ENCODE measurements at places on chromosomes 5 and 9. TPM values are rescaled to one million over a fixed set of nuclear protein-coding genes. Genes with fewer than 3 reads are reported as not detected.

DNA sequence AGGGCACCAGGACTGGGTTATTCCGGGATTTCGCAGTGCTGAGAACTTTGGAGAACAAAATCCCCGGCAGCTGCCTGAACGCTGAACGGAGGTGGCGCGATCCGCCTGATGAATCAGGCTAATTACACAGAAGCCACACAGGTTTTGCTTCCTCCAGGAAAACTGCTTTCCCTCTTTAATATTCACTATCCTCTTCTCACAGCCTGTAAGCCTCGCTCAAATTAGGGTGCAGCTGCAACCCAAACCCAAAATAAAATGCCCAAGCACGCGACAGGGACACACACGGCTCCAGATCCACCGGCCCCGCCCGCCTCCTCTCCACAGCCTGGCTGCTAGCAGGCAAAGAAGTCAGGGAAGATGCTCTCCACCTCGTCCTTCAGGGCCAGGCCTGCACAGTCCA is 6.0 kb downstream of the SOHLH1 start:
- DNase-seq, result no peak

DNA sequence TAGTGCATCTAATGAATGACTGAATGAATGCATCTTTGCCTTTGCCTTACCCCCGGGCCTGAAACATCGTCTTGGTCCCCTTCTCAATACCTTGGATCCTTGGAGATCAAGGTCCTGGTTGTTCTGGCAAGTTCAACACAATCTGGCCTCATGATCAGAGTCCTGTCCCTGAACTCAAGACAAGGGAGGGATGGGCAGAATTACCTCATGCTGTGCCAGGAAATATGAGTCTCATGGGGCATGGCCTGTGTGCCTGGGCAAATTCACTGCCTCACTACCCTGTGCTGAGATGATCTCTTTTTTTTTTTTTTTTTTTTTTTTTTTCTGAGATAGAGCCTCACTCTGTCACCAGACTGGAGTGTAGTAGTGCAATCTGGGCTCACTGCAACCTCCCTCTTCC is 630 bp upstream of the BTNL3 start:
- no peak for DNase-seq

LCN1 gene
- not detected for polyA plus RNA-seq

DNA sequence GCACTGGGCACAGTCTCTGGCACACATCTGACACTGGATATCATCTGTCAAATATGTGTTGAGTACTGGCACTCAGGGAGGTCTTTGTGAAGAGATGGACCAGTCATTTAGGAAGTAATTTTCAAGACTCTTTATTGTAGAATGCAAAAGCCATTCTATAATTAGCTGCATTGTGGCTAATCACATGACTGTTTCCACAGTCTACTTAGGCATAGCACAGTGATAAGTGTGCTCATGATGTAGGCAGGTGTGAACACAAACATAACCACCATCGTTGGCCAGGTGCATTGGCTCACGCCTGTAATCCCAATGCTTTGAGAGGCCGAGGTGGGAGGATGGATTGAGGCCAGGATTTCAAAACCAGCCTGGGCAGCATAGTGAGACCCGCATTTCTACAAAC is 62.2 kb downstream of the CFAP77 start:
- DNase-seq, result no peak

GRCh38 chr5:61263072-61263471 is 69.0 kb upstream of the ZSWIM6 start:
- DNase-seq, result no peak

All from aorta (tissue), 5 donors.